ENCODE measurements at places on chromosomes 5 and 9. TPM values are rescaled to one million over a fixed set of nuclear protein-coding genes. Genes with fewer than 3 reads are reported as not detected.

GPX3 gene
- total RNA-seq, result 22.8 TPM

WNT8A gene
- total RNA-seq, result not detected

CDC25C gene
- total RNA-seq, result 2.4 TPM

ESM1 gene
- total RNA-seq, result 70.8 TPM

SH2D3C gene
- 77.8 TPM for total RNA-seq

ANKRD20A1 gene
- 1.7 TPM for total RNA-seq

NUTM2G gene
- total RNA-seq, result not detected

C9orf153 gene
- total RNA-seq, result 0.14 TPM

RALGPS1 gene
- total RNA-seq, result 3.3 TPM

PLPP7 gene
- total RNA-seq, result 6.0 TPM

DMRT3 gene
- not detected for total RNA-seq

KCNT1 gene
- not detected for total RNA-seq

SLC22A5 gene
- 4.8 TPM for total RNA-seq

PHF24 gene
- not detected for total RNA-seq

ADAMTS19 gene
- total RNA-seq, result not detected

AIF1L gene
- total RNA-seq, result 26.4 TPM

GPR151 gene
- total RNA-seq, result not detected

IL9 gene
- total RNA-seq, result not detected

MPDZ gene
- 130 TPM for total RNA-seq

GRCh38 chr5:114335391-114335790 is 26.5 kb upstream of the KCNN2 start:
- no peak for DNase-seq

DNA sequence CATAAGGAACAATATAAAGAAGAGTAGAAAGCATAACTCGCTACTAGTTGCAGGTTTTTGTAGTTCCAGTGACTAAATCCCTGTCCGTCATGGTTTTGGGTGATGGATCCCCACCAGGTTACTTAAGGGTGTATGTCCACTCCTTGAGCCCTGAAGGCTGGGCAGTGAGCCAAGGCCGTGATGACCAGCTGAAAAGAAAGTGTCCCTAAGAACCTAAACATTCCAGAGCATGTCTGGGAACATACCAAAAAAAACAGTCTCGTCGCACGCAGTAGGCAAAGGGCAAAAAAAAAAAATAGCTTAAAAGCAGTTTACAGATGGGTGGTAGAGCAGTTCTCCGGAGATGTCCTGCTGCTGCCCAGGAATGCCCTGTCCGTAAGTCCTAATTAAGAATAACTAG is 21.4 kb upstream of the SNAPC3 start:
- no peak for DNase-seq

GRCh38 chr5:154653418-154653763 is 101.8 kb upstream of the LARP1 start:
- no peak for DNase-seq

DNA sequence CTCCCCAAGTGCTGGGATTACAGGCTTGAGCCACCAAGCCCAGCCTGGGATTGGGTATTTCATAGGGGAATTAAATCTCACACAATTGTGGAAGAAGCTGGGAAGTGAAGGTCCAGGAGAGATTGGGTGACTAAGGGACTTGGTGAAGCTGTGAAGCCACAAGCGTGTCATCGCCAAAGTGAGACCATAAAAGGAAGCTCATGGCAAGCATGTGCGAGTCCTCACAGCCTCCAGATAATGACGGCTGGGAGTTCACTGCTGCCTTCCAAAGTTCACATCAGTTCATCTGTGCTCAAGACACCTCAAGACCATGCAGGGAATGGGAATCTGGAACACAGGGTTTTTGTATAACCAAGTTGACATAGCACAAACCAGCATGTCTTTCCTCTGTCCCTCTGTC is 210.6 kb downstream of the MARCHF11 start:
- DNase-seq, result no peak

- DNase-seq, result no peak
Observed at GRCh38 chr5:136123236-136123768, 9.3 kb upstream of the SMAD5 start.

GRCh38 chr9:90858457-90858901 is 56.9 kb downstream of the SYK start:
- DNase-seq, result no peak

DNA sequence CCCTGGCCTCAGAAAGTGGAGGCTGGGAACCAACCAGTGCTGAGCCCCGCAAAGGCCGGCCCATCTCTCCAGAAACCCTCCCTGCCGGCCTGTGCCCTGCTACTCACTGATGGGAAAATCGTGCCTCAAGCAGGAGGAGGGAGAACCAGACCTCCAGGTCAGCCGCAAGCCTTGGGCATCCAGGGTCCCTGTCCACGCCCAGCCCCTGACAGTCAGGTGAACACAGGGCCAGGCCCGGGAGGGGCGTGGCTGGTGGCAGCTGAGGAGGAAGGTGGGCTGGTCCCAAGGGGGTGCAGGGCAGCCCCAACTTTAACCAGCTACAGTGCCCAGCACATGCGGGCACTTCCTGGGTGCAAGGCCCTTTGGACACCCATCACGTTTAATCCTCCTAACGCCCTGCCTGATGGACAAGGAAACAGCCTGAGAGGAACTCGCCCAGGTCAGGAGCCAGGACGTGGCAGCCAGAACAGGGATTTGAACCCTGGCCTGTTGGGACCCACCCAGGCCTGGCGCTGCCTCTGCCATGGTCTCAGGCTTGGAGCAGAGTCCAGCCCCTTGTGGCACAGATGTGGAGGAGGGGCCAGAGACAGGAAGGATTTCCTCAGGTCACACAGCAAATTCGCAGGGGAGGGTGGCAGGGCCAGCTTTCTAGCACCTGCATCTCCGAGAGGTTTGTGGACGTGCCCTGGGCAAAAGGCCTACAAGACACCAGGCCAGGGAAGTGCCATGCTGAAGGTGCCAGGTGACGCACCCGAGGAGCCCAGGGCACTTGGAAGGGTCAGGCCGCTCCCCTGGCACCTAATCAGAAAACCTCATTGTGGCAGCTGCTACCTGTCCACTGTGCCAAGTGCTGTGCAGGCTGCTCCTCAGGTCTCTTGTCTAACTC is 4.5 kb downstream of the RALGDS start:
- no peak for DNase-seq

GRCh38 chr5:176676361-176676824 is 29.1 kb downstream of the TSPAN17 start:
- DNase-seq, result peak; percentile 58

DNA sequence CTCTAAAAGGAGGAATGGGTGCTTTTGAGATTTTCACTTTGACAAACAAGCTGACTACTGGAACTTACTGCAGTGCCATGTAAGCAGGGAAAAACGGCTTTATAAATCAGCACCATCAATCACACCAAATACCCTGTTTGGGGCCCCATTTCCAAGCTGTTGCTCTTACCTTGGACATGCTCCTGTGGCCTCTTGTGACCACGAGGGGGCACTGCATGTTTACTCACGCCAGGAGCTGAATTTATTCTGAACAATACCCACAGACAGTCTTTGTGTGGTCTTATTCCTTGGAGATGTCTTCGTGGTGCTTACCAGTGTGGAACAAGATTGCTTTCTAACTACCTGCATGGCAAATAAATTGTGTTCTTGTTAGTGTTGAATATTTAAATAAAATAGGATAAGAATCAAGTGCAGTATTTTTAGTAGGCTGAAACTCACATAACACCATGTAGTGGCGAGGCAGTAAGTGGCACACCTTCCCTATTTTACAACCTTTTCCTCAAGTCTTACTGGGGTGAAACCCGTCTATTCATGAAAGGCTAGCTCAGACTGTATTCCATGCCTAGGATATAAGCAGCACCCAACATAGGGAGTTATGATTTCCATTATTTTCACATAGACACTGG is 155.5 kb upstream of the NMUR2 start:
- peak; percentile 56 for DNase-seq

DNA sequence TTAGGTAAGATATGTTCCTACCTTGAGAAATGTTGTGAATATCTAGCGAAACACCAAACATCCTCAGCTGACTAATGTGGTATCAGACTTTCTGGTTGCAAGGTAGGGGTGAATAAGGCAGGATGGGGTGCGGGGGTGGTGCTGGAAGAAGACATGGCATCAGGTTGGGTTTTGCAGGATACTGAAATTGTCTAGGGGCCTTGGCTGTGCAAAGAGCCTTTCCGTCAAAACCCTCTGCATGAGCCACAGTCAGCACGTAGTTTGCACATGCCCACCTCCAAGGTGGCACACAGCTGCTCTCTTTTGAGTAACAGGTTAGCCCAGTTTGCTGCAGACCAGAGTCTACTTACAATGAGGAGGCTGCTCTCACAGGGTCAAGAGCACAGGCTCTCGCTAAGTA is 42.0 kb downstream of the SFXN1 start:
- DNase-seq, result no peak

DNA sequence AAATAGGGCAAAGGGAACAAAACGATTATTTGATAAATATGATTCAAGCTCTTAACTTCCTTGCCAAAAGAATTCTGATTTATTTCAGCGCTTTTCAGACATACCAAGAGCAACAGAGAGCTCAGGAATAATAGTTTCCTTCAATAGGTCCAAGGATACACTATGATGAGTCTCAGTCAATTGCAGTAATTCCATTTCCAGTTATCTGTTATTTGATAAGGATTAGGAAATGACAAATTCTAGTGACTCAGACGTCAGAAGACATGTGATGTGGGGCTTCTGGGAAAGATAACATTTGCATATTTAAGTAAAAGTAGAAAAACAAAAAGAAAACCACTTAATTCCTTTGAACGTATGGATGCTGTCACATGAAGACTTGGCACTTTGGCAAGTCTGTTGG is 1250.8 kb upstream of the CDH18 start:
- DNase-seq, result no peak

DNA sequence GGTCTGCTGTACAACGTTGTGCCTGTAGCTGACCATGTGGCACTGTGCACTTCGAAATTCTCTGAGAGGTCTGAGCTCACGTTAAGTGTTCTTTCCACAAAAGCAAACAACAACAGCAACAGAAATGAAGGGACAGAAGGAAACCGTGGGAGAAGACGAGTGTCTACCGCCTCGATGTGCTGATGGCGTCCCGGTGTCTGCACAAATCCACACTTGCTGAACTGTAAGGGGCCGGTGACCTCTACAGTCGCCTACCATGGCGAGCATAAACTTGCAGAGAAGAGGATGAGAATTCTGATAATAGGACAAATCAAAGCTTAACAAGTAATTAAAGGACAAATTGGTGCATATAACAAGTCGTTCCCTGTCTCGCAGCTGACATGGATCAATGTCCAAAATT is 114.0 kb downstream of the ADAMTS2 start:
- DNase-seq, result no peak

GRCh38 chr9:35746583-35746982 is 2.4 kb downstream of the GBA2 start:
- DNase-seq, result peak; percentile 38

DNA sequence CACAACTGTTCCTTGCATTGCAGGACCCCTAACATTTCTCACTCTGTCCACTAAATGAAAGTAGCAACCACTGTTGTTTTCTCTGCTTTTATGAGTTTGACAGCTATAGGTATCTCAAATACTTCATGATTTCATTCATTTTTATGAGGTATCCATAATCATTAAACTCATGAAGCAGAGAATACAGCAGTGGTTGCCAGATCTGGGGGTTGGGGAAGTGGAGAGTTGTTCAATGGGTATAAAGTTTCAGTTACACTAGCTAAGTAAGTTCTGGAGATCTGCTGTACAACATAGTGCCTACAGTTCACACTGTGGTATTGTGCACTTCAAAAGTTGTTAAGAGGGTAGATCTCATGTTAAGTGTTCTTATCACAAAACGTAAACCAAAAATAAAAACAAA is 23.4 kb upstream of the CAMK4 start:
- DNase-seq, result no peak

DNA sequence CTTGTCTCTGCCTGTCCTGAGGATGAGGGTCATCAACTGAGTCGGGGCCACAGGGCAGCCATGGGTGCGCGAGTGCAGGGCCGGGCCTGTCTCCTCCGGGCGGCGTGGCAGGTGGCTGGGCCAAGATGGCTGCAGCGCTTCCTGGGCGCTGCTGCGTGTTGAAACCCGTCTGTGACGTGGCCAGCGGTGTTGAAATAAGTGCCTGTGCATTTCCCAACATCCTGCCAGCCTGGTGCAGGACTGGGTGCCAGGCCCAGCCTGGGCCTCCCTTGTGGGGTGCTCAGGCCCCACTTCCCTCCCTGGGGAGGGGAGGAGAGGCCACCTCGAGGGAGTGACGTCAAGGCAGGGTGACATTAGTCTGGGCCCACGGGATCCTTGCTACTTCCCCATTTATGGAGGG is 45.5 kb downstream of the RXRA start:
- DNase-seq, result no peak

DNA sequence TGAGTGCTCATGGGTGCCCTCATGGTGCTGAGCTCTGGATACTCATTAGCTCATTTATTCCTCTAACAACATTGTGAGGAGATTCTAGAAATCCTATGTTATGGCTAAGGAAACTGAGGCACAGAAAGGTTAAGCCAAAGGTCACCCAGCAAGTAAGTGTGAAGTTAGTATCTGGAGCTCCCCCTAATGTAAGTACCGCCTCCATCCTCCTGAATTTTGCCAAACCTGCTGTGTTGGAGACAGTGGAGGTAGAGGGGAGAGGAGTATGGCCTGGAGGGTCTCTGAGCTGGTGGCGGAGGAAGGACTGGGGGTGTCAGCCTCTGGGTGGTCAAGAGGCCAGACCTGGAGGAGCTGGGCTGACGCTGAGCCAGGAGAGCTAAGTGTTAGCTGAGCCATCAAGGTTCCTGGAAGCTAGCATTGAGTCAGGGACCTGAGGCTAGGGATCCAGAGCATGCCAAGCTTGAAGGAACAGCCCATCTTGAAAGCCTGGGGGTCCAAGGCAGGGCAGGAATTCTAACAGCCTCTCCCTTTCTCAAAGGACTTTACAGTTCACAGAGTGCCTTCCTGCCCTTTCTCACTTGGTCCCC is 114.8 kb downstream of the RGS3 start:
- no peak for DNase-seq

- peak; percentile 57 for DNase-seq
Observed at GRCh38 chr5:72394688-72395087, 74.5 kb downstream of the PTCD2 start.

DNA sequence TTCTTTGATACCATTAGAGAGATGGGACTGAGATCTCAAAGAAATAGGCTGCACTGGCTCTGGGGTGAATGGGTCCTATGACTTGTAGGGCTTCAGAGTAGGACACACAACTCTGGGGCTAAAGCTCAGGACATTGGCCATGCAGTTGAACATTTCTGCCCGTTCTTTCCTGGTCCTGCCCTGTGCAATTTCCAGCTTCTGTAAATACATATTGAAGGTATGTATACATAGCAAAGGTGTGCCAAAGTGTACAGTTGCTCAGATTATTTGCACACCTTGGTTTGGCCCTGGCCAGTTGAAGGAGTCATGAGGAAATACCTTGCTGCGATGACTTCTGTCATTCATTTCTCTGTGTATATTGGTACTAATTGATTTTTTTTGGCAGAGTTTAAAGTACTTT is 52.8 kb upstream of the TAF11L2 start:
- no peak for DNase-seq

GRCh38 chr5:142881076-142881783 is 111.1 kb downstream of the ARHGAP26 start:
- DNase-seq, result no peak

DNA sequence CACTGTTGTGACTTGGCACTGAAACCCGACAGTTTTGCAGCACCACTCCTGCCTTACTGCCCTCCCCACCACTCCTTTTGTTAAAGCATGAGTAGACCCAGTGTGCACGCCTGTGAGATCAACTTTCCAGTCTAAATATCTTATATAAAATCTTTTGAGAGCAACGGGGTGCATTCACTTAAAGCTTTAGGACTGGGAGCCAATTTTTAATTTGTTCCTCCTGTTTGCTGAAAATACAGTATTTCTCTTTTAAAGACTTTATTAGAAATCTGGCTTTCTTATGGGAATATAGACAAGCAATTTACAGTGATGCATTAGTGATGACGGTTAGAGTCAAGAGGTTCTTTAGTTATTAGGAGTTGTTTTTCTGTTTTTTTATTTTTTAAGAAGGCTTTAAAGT is 397.5 kb downstream of the TMEM167A start:
- DNase-seq, result no peak
